ENCODE measurements at places on chromosomes 5 and 9.

DNA sequence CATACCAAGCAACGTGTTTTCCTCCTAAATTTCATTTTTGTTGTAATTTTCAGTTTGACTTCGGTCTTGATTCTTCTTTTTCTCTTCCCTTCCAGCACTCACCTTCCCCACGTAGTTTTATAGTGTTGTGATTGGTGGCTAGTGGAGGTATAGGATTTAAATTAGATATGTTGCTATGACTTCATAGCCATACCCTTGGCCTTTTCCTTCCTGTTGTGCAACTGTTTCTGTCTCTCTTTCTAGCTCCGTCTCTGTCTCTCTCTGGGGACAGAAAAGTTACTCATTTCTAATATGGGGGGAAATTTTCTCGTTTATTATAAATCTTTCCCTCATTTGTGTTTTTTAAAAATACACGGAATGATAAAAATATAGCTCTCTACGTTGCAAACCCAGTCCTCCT lies 20.6 kb upstream of the C5orf24 start:
- no peak for DNase-seq

- DNase-seq, result no peak
These were observed 15.8 kb downstream of the EXOC3 start for GRCh38 chr5:458547-459353.

GRCh38 chr5:1505506-1506241 lies 18.1 kb downstream of the LPCAT1 start:
- DNase-seq, result no peak

GRCh38 chr9:1837453-1838084 lies 177.6 kb upstream of the SMARCA2 start:
- no peak for DNase-seq

DNA sequence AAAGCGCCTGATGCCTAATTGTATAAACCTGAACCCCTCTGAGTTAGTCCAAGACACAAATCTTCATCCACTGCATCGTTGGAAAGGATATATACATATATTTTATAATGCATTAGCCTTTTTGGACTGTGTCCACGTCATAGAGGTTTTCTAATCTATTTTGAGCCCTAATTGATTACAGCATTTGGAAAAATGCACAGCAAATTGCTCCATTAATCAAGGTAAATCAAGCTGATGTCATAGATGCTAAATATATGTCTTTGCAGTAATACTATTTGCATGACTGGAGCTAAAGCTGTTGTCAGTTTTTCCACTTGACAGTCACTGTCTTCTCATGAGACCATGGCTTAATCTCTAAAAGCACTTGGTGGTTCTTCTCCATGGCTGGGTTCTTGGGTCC lies 483.5 kb upstream of the TNC start:
- DNase-seq, result no peak

Measured in CD4-positive, alpha-beta T cell treated with Interleukin-1 beta for 1 hour (primary cell).